ENCODE measurements at places on chromosomes 3 and 15. TPM values are rescaled to one million over a fixed set of nuclear protein-coding genes. Genes with fewer than 3 reads are reported as not detected.

The CAMK1 gene
- 10.9 TPM for total RNA-seq

The CRBN gene
- 36.4 TPM for total RNA-seq

The SERPINI1 gene
- 1.7 TPM for total RNA-seq

The RTP4 gene
- 6.9 TPM for total RNA-seq

DNA sequence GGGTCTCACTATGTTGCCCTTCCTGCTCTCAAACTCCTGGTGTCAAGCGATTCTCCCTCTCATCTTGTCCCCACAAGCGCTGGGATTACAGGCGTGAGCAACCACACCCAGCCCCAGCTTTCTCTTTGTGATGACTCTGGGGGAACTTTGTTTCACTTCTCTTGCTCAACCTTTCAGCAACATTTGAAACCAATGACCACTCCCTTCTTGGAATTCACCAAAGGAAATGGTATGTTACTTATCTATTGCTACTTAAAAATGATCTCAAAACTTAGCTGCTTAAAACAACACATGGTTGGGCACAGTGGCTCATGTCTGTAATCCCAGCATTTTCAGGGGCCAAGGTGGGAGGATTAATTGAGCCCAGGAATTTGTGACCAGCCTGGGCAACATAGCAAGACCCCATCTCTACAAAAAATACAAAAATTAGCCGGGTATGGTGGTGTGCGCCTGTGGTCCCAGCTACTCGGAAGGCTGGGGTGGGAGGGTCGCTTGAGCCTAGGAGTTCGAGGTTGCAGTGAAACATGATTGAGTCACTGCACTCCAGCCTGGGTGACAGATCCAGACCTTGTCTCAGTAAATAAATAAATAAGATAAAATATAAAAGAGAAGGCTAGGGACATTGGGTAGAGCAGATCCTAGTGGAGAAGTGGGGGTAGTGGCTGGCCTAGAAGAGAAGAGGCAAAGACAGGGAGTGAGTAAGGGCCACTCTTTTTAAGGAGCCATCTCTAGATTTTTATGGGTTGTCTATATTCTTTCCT lies 10.3 kb upstream of the COPG1 start:
- DNase-seq: no peak

- DNase-seq: no peak
Measured at GRCh38 chr3:15159501-15160136, 46.4 kb upstream of the CAPN7 start.

DNA sequence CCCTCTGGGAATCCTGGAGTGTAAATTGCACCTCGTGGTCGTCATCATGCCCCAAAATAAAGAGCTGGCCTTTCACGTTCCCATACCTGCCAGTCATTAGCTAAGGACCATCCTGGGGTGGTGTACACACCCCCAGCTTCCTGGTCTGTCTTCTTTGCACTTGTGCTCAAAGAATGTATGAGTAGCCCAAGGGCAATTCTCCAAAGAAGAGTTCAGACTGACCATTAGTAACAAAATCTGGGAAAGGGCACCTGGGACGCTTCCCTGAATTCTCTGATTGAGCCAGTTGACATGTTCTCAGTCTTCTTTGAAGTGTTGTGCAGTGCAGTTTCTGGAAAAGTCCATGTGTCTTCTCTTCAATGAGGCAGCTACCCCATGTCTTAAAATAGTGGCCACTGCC lies 34.8 kb downstream of the FAM3D start:
- DNase-seq: no peak

- DNase-seq: no peak
Measured at GRCh38 chr15:68598171-68599152, 19.7 kb downstream of the CORO2B start.

GRCh38 chr3:129485721-129486663 lies 42.4 kb upstream of the RHO start:
- DNase-seq: peak; percentile 46

All from left colon (tissue), 2 donors.